Activated T-helper 17 cell treated with anti-CD3 and anti-CD28 coated beads, Interleukin-2, amount 50 U/mL, for 72 hours (primary cell): ENCODE measurements at places on chromosomes 16 and 17.

DNA sequence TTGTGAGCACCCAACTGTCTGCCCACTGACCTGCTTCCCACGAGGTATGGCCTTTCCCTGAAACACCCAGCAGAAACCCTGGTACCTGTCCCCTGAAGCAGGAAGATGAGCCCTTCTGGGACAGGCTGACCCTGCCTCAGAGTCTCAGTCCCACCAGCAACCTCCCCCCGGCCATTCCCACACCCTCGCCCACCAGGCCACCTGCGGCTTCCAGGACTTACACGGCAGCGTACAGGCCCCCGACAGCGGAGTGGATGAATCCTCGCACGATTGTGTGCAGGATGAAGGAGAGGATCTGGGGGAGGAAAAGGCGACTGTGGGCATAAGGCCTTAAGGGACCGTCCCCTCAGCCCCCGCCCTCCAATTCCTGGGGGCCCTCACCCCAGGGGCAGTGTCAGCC, 15.4 kb upstream of the PITPNA start:
- H3K27ac ChIP-seq, result no peak overlapping the region
- H3K36me3 ChIP-seq, result no peaks in the 10 kb centered on the region
- no peaks in the 10 kb centered on the region for H3K4me1 ChIP-seq
- no peak for ATAC-seq

GRCh38 chr16:66894948-66895688, 14.8 kb downstream of the PDP2 start:
- H3K27ac ChIP-seq, result no peak overlapping the region
- peaks cover 23% of the 10 kb centered on the region for H3K36me3 ChIP-seq
- no peaks in the 10 kb centered on the region for H3K27me3 ChIP-seq
- ATAC-seq, result peak; percentile 94

GRCh38 chr17:63533433-63534077, 10.4 kb downstream of the KCNH6 start:
- no peaks in the 10 kb centered on the region for H3K36me3 ChIP-seq
- no peak overlapping the region for H3K4me3 ChIP-seq
- H3K4me1 ChIP-seq, result no peaks in the 10 kb centered on the region
- no peak overlapping the region for H3K27ac ChIP-seq
- peaks cover 5% of the 10 kb centered on the region for H3K27me3 ChIP-seq
- no peak for ATAC-seq

DNA sequence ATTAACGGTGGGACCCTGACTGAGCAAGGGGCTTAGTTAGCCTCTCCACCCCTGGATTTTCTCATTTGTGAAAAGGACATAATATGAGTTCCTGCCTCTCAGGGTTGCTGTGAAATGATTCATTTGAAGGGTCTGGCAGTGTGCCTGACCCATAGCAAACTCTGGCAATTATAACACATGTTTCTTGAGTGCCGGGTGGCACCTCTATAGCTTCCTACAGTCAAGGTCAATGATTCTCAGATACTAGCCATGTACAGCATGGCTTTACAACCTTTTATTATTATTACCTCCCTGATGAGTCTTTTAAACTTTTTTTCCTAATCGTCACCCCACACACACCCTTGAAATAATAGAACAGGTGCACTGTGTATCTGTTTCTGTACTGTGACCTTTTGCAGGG, 42.1 kb downstream of the TMEM114 start:
- no peaks in the 10 kb centered on the region for H3K4me1 ChIP-seq
- H3K36me3 ChIP-seq, result no peaks in the 10 kb centered on the region
- ATAC-seq, result no peak
- H3K27me3 ChIP-seq, result peaks cover 23% of the 10 kb centered on the region

GRCh38 chr17:32515677-32516383, 29.0 kb downstream of the CDK5R1 start:
- H3K4me1 ChIP-seq, result peaks cover 35% of the 10 kb centered on the region
- no peaks in the 10 kb centered on the region for H3K27me3 ChIP-seq
- H3K27ac ChIP-seq, result peak overlapping the region; percentile 76
- no peak for ATAC-seq
